ENCODE measurements at places on chromosomes 3 and 15.

DNA sequence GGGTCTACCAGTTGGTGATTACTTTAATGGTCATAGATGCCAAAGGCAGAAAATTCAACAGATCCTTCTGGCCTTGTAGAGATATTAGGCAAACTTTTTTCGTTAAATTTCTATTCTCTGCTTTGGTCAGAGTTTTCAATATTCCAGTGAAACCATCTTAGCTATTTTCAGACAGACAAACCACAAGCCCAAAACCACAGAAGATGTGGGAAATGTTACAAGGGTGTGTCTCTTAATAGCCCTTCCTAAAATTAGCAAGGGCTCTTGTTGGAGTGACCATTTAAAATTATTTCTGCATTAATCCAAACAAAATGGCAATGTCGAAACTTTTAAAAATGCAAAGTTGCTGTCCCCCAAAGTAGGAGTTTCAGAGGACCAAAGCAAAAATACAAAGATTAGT is 102.8 kb downstream of the ARRDC4 start:
- DNase-seq: no peak

DNA sequence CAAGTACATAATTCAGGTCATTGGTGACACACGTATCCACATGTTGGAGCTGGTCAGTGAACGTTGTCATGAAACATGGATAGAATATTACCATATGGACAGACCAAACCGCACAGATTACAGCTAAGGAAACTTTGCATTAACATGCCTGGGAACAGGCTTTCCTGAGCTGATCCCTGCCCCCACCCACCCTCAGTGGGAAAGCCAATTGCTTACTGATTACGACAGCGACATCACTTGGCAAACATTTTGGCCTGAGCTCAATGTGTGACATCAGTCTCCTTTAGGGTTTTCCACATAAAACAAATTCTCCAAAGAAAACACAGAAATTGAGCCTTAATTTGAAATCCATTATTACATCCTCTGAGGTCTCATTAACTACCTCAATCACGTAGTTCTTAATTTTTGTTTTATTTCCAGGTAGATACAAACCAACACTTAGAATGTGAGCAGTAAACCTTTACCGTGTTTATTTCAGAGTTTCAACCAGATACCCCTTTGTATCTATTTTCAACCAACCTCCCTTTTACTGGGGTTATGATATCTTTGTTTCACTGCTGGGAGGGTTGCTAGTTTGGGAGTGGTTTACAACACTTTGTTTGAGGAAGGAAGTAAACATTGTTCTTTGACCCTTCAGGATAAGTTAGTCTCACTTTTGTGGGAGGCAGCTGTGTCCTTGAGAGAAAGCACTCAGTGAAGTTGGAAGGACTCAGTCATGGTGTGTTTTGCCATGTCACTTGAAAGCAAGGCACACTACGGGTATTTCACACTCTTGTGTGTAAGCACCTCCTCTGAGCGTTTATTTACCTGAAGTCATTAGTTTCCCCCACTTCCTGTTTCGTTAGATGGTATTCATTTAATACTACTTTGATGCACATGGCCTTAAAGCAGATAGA is 103.1 kb downstream of the CMSS1 start:
- DNase-seq: no peak

- DNase-seq: no peak
These were observed 154.3 kb upstream of the BHLHE40 start for GRCh38 chr3:4824926-4825325.

GRCh38 chr3:9729419-9729818 is 2.1 kb upstream of the BRPF1 start:
- DNase-seq: no peak

- no peak for DNase-seq
These were observed 45.4 kb downstream of the EFHB start for GRCh38 chr3:19888428-19889152.

- no peak for DNase-seq
These were observed 66.2 kb downstream of the MCTP2 start for GRCh38 chr15:94297558-94297957.

- DNase-seq: no peak
These were observed 242.4 kb upstream of the GOLIM4 start for GRCh38 chr3:168338161-168338560.

DNA sequence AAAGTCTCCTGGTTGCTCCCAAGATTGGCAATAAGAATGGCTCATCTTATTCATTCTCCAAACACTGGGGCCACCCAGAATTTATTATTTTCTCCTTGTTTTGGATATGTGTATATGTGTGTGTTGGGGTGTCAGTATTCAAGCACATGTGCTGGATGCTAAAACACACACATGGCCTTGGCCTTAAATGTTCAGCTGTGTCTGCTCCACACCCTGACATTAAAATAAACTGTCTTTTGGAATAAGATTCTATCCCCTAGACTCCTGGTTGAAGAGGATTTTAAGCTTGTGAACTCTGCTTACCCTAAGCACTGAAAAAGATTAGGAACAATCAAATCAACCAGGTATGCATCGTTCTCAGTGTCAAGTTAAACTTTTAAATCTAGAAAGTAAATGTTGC is 382.9 kb upstream of the MCTP2 start:
- no peak for DNase-seq

GRCh38 chr3:64266065-64266931 is 41.0 kb upstream of the PRICKLE2 start:
- no peak for DNase-seq

GRCh38 chr3:112629425-112629824 is 11.5 kb downstream of the CCDC80 start:
- no peak for DNase-seq

DNA sequence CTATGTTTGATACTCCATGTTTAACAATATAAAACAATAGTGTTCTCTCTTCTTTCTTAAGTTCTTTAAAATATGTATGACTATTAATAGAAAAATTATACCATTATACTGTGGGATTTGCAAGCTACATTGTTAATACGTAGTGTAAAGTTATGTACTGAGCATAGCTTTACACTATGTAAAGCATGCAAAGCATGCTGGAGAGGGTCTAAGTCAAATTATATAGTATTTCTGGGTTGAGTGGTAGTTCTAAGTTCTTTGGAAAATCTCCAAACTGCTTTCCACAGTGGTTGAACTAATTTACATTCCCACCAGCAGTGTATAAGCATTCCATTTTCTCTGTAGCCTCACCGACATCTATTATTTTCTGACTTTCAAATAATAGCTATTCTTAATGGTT is 253.0 kb downstream of the RAP2B start:
- no peak for DNase-seq

DNA sequence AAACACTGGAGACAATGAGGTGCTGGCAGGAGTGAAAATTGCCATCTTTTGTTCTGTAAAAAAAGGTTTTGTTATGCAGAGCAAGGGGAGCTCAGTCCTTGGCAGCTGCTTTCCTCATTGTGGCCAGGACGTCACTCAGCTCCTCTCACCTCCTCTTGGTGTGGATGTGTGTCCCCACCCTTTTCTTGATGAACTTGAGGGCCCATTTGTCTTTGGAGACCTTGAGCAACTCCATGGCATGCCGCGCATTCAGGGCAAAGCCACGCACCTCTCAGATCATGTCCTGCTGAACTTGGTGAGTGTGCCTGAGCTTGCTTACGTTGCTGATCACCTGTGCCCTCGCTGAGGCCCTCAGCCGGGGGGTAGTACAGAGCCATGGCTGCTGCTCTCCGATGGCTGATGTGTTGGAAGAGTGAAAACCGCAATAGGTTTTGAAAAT is 24.5 kb upstream of the BDH1 start:
- no peak for DNase-seq

- no peak for DNase-seq
These were observed 20.8 kb upstream of the CAPN3 start for GRCh38 chr15:42338500-42338899.

- DNase-seq: no peak
These were observed 27.2 kb downstream of the TNFAIP8L3 start for GRCh38 chr15:51067510-51067909.

DNA sequence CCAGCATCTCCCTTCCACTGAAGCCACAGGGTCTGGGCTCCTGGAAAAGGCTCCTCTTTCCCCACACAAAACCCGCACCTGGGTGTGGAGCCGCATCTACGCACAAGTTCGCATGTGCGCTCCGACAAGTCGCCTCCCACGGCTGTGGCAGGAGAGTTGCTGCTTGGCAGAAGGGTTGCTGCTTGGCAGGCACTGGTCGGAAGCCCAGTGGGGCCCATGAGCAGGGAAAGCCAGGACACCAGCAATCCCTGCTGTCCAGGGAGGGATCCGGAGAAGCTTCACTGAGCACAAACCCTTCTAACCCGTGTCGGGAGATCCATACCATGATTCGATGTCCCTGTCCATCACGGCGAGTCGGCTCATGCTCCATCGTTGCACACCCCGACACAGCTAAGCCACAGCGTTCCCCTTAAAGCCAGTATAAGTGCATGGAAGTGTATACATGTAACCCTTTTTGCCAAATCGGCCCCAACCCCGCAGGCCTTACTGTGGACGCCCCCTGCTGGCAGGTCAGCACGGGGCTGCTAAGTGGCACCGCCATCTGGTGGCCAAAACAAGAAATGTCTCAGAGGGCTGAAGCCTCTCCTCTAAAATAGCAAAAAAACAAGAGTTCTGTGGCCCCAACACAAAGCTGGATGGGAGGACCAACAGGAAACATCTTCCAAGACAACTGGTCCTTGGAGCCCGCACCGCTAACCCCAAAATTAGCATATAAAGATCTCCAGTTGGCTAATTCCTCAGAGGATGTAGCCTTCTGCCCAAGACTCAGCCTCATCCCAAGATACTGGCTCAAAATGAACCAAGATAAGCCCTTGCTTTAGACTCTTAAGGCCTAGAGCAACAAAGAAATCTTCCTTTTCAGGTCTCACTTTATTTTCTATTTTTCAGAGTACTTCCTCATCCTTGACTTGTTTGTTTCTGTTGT is 8.3 kb downstream of the ANKRD63 start:
- DNase-seq: peak; percentile 82

DNA sequence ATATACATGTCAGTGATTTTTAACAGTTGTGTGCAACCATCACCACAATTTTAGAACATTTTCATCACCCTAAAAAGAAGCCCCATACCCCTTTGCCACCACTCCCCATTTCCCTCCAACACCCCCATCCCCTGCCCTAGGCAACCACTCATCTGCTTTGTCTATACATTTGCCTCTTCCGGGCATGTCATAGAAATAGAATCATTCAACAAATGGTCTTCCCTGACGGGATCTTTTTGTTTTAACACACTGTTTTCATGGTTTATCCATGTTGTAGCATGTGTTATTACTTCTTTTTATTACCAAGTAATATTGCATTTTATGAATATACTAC is 4.0 kb downstream of the VILL start:
- DNase-seq: no peak

GRCh38 chr3:90011131-90011530 is 903.7 kb downstream of the EPHA3 start:
- no peak for DNase-seq

DNA sequence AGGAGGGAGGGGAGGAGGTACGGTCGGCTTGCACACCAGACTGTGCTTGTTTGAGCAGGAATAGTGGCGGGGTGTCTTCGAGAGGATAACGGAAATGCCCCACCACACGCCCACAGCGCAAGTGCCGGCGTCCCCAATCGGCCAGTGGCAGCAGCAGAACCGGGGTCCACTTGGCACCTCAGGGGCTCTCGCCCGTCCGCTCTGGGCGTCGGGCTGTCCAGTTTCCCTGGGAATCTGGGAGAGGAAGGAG is 53.7 kb downstream of the CCDC54 start:
- DNase-seq: no peak

DNA sequence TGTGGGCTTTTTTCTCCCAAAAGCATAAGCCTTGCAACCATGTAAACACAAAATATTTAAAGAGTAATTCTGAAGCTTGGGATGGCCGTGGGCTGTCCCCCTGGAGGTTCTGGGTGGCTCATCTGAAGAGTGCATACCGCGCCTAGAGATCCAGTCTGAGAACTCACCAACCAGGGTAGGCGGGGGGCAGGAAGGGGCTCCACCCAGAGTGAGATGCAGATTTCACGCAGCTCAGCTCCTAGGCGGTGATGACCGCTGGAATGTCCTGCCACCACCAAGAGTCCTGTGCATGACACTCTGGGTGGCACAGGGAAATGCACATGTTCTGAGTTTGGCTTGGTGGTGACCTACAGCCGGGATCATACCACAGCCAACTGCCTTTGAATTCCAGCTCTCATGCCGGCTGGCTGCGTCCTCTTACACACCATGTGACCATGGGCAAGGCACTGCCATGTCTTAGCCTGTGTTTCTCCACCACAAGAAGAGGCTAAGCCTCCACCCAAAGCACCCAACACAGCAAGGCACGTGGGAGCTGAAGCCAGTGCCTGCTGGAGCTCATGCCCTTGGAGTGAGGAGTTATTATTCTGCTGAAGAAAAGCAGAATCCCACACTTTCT is 125.1 kb upstream of the IQSEC1 start:
- DNase-seq: no peak

GRCh38 chr15:63991706-63992105 is 54.6 kb downstream of the DAPK2 start:
- no peak for DNase-seq

DNA sequence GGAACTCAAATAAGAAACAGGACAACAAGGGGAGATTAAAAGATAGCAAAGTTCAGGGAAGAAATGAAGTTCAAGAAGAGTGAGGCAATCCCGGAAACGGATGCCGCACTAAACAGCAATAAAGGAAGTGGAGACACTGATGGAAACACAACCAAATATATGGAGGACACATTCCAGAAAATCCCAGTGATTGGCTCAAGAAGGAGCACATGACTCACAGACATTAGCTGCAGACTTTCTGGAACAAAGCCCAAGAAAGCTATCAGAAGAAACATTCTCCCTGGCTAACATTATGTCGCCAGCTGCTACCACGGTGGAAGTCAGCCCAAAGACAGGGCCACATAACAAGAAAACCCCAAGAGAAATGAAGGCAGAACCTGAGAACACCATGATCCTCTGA is 18.1 kb upstream of the VGLL4 start:
- DNase-seq: no peak

DNA sequence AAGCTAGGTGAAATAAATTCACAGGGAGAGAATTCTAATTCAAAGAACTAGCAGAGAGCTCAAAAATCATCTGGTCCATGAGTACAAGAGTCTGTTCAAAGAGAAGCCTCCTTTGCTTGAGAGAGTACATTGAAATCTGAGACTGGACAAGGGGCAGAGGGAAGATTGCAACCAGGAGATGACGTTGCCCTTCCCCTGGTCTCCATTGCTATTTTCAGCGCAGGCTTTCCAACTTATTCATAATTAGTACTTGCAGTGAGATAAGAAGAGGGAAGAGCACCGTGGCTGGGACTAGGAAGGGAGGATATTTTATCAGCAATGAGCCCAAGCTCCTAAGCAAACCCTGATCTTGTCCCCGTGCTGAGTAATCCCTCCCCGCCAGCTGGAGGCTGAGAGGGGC is 251.8 kb upstream of the RORA start:
- no peak for DNase-seq

- DNase-seq: no peak
These were observed 23.5 kb upstream of the LRRFIP2 start for GRCh38 chr3:37197810-37198371.

DNA sequence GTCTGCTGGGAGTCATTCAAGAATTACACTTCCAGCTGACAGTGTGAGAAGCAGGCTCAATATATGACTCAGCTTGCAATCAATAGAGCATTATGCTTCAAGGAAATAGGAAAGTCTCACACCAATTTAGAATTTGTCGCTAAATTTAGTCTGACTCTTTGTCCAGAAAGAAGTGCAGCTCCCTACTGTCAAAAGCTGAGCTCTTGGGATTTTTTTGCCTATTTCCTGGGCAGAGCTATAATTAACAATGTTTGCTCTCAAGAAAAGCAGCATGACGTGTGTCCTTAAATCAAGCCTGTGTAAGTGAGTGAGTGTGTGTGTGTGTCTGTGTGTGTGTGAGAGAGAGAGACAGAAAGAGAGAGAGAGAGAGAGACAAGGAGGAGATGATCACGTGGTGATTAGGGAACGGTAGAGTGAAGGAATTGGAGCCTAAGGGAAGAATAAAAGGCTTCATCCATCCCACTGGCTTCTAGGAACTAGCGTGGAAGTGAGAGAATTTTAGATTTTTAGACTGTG is 16.4 kb upstream of the SLC35G2 start:
- DNase-seq: no peak

All from stimulated activated CD4-positive, alpha-beta T cell treated with anti-CD3 and anti-CD28 coated beads, Interleukin-15, amount 100 ng/mL, for 1 hour (primary cell).